CD4-positive, alpha-beta T cell treated with Interleukin-6 at 100 ng/mL for 8 hours (primary cell): ENCODE measurements at places on chromosomes 7 and 10.

DNA sequence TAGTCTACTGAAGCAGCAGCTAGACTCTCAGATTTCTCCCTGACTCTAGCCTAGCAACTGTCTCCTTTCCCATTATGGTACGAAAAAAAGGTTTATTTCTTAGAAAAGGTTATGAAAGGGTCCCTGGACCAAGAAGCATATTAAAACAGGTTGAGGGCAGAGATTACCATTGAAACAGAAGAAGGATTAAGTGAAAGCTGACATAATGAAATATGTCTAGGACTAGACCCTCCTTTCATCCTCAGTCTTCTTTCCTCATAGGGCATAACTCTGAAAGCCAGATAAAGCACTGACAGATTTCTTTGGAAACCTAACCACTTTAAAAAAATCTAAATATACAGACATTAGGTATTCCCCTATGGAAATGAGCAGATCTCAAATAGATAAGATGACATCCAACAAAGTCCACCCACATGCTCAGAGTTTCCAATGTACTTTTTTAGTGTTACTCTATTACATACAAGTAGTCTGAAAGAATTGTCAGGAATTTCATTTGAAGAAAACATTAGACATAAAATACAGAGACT lies 58.6 kb downstream of the JMJD1C start:
- DNase-seq: no peak

GRCh38 chr7:45937301-45937700 lies 16.2 kb upstream of the IGFBP3 start:
- DNase-seq: no peak

GRCh38 chr10:77987671-77988255 lies 41.6 kb downstream of the POLR3A start:
- no peak for DNase-seq

- DNase-seq: no peak
These were observed 258.9 kb downstream of the SUGCT start for GRCh38 chr7:40393660-40394059.

DNA sequence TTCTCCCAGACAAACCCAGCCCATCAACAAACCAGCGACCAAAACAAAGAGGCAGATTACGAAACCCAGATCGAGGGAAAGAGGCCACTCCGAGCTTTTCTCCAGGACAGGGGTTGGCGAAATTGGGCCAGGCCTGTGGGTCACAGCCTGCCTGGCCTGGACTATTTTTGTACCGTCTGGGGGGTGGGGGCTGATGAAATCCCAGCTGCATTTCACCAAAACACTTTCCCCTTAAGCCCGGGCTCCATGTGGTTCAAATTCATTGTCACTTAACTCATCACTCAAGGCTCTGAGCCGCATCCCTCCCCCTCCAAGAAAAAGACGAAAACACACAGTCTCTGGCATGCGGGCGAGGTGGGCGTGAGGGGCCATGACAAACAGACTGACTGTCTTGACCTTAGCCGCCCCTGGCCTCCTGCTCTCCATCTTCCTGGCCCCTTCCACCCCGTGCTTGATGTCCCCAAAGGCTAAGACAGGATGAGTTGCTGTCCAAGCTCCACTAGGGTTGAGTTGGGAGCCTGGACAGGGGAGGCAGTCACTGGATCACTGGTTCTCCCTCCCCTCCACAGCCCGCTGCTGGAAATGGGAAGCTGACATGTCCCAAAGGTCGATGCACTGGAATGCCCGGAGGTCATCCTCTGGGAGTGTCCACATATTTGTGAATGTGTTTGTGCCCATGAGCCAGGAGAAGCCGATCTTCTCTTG lies 19.2 kb downstream of the TMEM270 start:
- no peak for DNase-seq

DNA sequence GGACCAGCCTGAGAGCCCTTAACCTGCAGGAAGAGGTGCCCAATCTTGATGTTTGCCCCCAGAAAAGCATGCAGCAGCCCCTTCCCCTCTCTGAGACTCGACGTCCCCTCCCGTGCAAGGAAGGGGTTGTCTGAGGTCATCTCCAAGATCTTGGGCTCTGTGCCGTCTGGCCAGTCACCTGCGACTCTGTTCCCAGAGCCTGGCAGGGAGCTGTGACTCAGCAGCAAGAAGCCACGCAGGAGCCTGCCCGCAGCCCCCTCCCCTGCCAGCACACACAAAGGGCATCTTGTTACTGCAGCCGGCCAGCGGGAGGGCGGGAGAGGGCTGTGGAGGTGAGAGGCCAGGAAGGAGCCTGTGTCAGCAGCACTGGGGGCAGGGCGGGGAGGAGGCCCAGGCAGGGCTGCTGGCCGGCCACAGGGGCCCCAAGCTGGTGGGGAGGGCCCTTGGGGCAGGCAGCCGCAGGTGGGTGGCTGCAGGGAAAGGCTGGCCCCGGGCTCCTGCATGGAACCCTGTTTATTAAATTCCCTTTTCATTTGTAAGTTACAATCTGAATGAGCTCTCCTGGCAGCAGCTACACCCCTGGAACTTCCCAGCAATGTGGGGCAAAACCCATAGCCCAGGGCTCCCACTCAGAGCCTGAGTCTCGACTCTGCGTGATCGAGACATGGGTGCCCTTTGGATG lies 103.7 kb upstream of the ZMIZ1 start:
- no peak for DNase-seq

GRCh38 chr7:148185041-148185440 lies 405.5 kb upstream of the C7orf33 start:
- DNase-seq: no peak

DNA sequence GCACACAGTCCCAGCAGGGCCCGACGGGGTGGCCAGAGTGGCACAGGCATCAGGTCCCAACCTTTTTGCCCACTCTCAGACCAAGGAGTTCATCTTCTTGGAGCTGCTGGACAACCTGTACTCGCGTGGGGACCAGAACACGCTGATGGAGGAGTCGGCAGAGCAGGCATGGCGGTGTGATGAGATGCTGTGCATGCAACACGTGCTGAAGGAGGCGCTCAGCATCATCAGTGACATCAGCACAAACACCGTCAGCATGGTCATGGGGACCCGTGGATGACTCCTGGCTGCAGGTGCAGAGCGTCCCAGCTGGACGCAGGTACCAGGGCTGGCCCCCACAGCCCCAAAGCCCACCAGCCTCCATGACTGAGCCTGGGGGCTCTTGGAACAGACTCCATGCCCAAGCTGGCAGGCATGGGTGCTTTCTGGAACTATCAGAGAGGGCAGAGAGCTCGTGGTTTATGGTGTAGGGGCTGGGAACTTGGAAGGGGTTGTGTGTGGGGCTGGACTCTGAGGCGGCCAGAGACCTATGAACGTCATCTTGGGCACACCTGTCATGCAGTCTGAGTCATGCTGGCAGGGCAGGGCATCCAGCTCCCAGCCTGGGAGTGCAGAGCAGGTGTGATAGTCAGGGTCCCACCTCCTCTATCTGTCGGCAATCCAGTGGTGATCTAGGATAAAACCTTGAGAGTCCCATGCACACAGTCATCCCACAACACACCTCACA lies 8.2 kb upstream of the MTPAP start:
- DNase-seq: no peak

- no peak for DNase-seq
These were observed 709.3 kb upstream of the AUTS2 start for GRCh38 chr7:68888971-68889385.

DNA sequence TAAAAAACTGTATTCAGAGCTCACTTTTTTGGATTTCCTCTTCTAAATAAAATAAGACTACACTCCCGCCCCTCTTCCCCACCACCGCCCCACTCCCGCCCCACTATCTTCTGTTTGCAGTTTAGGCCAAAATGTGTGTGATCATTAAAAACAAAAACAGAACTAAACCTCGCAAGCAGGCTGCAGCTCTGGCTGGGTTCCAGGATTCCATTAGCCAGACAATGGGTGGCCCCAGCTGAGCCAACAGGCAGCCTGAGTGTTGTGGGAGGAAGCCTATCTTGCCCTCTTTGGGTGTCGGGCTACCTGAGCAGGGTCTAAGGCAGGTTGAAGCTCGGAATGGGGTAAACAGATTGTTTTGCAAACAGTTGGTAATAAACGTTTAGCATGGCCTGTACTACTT lies 41.7 kb downstream of the ARL4A start:
- DNase-seq: no peak

- no peak for DNase-seq
These were observed 84.3 kb downstream of the CD36 start for GRCh38 chr7:80722616-80723195.

GRCh38 chr10:86733260-86733671 lies 23.2 kb upstream of the BMPR1A start:
- DNase-seq: no peak

GRCh38 chr7:128115821-128116723 lies 84.8 kb upstream of the LRRC4 start:
- DNase-seq: no peak

GRCh38 chr7:111560773-111561653 lies 1.3 kb downstream of the IMMP2L start:
- no peak for DNase-seq

DNA sequence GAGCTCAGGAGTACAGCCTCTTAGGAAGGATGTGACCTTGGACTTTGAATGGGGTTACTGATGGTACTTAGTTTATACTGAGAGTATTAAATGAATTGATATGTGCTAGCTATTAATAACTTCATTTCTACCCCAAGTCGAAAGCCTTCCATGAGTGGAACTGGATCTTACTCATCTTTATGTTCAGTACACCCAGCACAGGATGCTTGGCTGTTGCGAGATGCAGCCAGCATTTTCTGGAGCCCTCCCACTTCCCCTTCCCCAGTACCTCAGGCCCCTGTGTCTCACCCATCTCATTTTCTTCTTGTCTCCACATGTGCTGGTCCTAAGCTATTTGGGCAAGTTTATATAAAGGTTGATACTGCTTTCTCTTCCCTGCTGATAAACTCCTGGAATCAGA lies 7.2 kb downstream of the UPP1 start:
- peak; percentile 46 for DNase-seq

GRCh38 chr7:107313355-107313754 lies 144.6 kb downstream of the HBP1 start:
- DNase-seq: no peak
